T-helper 2 cell treated with Interferon-gamma antibody and Interleukin-4, amounts not matched to agents 5 μg/mL and 100 μg/mL, for 36 hours (primary cell): ENCODE measurements at places on chromosomes 13 and 19.

- no peak for DNase-seq
Measured at GRCh38 chr19:4878491-4878968, 11.1 kb upstream of the PLIN3 start.

GRCh38 chr13:24888291-24888931, 124.4 kb downstream of the RNF17 start:
- no peak for DNase-seq

DNA sequence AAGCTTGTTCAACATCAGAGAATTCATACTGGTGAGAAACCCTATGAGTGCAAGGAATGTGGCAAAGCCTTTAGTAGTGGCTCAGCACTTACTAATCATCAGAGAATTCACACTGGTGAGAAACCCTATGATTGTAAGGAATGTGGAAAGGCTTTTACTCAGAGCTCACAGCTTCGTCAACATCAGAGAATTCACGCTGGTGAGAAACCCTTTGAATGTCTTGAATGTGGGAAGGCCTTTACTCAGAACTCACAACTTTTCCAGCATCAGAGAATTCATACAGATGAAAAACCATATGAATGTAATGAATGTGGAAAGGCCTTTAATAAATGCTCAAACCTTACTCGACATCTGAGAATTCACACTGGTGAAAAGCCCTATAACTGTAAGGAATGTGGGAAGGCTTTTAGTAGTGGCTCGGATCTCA, 25.2 kb downstream of the ZNF383 start:
- no peak for DNase-seq

DNA sequence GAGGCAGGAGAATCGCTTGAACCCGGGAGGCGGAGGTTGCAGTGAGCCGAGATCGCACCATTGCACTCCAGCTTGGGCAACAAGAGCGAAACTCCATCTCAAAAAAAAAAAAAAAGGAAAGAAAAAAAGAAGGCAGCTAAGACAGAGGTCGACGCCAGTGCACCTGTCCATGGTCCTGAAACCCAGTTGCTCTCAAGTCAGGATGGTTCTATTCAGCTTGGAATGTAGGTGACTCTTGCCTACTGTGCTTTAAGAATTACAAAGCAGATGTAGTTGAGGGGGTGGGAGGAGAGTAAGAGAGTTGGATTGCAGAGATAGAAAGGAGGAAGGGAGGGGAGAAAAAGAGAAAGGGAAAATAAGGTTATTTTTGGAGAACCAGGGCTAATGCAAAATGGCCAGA, 18.7 kb downstream of the CACNG7 start:
- DNase-seq, result no peak

DNA sequence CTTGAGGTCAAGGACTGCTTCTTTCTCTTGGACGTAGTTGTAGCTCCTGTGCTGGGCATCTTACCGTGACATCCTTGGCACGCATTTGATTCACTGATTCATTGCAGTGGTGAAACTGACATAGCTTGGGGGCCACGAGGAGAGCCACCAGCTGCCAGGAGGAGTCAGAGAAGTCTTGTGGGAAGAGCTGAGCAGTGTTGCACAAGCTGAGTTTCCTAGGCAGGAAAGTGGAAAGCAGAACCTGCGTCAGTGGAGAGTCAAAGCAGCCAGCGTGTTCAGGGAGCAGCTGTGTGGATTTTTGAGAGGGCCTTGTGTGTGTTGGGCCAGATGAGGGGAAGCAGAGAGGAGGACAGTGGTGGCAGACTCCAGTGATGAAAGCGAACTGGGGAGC, 5.3 kb upstream of the GPR183 start:
- no peak for DNase-seq
